Left ventricle myocardium inferior (tissue), 1 donor: ENCODE measurements at places on chromosomes 3 and 15.

DNA sequence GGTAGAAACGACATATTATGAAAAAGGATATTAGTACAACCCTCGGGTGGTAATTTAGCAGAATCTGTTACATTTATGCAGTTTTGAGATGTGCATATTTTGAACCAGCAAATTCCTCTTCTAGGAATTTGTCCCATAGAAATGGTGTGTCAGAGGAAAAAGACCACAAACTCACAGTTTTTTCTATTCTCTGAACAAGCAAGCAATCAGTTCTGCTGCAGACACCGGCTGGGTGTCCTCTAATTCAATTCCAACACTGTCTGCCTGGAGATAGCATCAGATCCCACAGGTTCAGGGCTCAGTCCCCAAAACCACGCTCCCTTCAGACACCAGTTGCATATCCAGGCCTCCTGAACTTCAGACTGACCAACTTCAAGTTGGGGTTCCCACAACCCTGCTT, 36.4 kb downstream of the APH1B start:
- DNase-seq, result no peak

DNA sequence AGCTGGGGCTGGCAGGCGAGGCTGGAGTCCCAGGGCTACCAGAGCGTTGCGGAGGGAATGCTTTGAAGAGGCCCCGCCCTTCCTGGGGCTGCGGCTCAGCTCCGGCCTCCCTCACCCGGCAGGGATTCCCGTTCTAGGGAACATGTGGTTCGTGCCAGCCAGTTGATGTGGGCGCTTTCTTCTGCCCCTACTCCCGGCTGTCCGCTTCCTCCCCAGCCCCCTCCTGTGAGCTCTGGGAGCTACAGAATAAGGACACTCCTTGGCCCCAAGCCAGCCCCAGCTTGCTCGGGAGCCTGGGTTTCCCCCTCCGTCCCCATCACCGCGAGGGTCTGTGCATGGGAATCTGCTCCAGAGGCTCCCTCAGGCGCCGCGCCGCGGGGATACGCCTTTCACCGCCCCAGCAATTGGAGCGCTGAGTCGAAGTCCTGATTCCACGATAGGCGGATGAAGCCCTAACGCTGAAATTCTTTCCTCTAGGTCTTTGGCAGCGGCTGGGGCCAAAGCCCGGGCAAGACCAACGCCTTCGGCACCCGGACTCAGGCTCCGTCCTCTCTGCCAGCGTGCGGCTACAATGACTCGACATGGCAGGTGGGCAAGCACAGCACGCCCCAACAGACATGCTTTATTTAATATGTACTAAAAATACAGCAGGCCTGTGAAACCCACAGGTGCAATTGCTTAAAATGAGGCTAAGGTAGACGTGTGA, 69.5 kb downstream of the KLF15 start:
- DNase-seq, result peak; percentile 72

GRCh38 chr15:35522061-35522460, 23.9 kb downstream of the DPH6 start:
- no peak for DNase-seq

- no peak for DNase-seq
These were observed 96.1 kb downstream of the STAC start for GRCh38 chr3:36476286-36476942.

DNA sequence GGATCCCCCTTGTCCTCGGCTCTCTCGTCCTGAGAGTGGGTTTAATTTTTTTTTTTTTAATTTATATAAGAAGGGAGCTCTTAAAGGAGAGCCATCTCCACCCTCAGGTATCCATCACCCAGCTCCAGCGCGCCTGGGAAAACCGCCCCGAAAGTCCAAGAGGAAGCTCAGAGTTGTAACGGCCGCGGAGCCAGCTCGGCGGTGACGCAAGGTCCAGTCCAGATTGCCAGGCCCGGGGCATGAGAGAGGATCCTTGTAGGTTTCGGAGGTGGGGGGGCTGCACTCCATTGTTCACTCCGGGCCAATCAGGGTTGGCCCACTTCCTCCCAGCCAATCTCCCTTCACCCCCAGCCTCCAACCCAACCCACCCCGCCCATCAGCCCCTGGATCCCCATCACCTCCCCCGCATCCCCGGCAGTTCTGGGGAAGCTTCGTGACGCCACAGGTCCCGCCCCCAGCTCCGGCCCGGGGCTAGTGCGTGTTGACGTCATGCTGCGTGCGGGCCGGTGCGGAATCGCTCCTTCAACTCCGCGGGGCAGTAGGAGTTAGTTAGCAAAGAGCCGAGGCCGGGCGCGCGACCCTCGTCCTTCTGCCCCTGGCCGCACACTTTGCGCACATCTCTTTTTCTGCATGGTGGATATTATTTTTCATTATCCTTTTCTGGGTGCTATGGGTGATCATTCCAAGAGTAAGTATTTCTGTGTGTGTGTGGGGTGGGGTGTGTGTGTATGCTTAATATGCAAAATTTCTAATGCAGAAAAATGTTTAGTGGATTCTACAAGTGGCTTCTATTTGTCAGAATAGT, at the start of gene ISL2:
ISL2 (plus strand) TSS at position 520 of the 805 bp plus-strand sequence; CDS start at position 631, 111 bp downstream.
- no peak for DNase-seq

GRCh38 chr15:67832031-67832551, 6.8 kb downstream of the SKOR1 start:
- DNase-seq, result no peak

DNA sequence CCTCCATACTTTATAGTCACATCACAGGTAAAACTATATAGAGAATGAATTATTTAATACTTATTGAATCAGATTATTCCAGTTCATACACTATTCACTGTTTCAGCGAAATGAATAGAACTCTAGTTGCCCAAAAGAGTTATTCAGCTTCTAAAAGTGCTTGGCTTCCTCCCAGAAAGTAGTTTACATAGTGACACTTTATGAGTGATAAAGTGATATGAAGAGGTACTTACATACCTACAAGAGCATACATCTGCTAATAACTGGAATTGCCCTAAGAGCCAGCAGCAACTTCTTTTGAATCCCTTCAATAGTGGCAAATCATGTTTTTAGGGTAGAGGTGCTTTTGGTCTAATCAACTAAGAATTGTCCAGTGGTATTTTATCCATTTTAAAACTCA, 635.1 kb upstream of the AGTR1 start:
- no peak for DNase-seq

- no peak for DNase-seq
These were observed 673.7 kb upstream of the CCDC54 start for GRCh38 chr3:106703524-106703923.
